ENCODE measurements at places on chromosomes 5 and 9. TPM values are rescaled to one million over a fixed set of nuclear protein-coding genes. Genes with fewer than 3 reads are reported as not detected.

GRCh38 chr5:54669285-54669684 is 151.7 kb downstream of the SNX18 start:
- peak; percentile 84 for DNase-seq

Gene CTSL
- 57.0 TPM for total RNA-seq

Gene COL23A1
- total RNA-seq: not detected

Gene EGR1
- total RNA-seq: 5.8 TPM

Gene SYK
- total RNA-seq: not detected
